ENCODE measurements at places on chromosomes 5 and 9.

DNA sequence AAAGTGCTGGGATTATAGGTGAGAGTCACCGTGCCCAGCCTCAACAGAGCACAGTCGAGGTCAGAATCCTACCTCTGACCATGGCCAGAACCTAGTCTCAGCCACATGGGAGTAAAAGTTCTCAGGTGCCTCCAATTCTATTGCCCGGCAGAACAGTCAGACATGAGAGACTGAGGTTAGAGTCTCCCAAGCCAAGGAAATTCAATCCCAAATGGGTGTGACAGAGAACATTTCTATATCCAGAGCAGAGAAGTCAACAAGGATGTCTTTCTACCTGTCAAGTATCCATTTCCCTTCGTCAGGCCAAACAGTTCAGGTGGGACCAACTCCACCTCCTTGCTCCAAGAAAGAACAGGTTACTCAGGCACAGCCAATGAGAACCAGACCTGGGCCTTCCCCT, 10.5 kb downstream of the ANXA6 start:
- no peak for DNase-seq

DNA sequence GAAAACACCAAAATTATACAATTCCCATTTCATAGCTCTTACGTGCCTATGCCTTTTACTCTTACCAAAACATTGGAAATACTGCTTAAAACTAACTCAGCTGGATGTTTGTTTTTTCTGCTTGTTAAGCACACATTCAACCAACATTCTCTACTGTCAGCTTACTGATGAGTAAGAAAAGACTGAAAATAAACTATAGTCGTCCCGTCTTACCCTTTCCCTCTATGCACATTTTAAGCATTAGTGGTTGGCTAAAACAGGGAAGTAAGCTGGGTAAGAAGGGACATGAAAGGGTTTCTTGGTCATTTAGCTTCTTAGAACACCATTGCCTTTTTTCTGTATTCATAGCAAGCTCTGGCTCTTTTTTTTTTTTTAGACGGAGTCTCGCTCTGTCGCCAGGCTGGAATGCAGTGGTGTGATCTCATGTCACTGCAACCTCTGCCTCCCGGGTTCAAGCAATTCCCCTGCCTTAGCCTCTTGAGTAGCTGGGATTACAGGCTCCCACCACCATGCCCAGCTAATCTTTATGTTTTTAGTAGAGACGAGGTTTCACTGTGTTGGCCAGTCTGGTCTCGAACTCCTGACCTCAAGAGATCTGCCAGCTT, 232.1 kb upstream of the PCSK5 start:
- DNase-seq, result no peak

DNA sequence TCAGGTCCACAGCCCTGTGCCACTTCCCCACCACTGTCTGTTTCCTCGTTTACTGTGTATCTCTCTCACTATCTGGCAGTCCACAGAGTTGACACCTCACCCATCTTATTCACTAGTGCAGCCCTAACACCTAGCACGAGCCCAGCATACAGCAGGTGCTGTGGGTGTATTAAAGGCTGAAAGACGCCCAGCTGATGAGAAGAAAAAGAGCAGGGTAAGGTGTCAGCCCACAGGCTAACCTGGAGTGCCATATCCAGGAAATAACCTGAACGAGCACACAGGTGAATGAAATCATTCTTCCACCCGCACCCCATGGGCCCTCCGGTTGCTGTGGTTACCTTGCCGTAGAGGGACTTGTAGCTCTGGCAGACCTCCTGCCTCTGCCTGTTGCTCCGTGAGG, 18.6 kb downstream of the ANXA6 start:
- no peak for DNase-seq

DNA sequence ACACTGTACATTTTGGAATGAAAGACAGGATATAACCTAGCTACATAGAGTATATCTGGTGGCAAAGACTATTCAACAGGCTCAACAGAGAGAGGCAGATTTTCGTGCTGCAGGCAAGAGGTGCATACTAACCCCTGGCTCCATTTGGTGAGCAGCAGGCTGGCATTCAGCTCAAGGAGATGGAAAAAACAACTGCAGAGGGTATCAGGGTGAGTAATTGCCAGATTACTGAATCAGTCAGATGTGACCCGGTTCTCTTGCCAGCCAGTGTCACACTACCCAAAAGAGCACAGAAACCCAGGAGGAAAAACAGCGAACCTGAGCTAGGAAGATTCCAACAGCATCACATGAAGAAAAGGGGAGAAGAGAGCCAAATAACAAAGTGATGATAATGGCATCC, 130.4 kb upstream of the PRLR start:
- DNase-seq, result no peak

GRCh38 chr5:61299261-61299681, 32.8 kb upstream of the ZSWIM6 start:
- no peak for DNase-seq

DNA sequence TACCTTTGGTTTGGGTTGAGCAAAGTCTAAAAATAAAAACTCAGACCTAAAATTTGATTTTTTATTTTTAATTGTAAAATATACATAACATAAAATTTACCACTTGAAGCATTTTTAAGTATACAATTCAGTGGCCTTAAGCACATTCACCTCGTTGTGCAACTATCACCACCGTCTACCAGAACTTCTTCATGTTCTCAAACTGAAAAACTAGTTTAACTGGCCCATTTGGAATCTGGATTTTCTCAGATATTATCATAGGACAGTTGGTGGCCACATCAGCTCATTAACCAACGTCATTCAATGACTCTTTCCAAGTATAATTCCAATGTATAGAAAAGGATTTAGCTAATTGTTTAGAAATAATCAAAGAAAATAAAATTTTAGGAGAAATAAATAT, 319.3 kb downstream of the TLE1 start:
- no peak for DNase-seq

GRCh38 chr5:6631441-6631840, 1.4 kb downstream of the NSUN2 start:
- no peak for DNase-seq

GRCh38 chr9:126494264-126494663, 119.5 kb upstream of the LMX1B start:
- DNase-seq, result no peak

- DNase-seq, result no peak
Observed at GRCh38 chr9:2016408-2017330, 1.5 kb downstream of the SMARCA2 start.

GRCh38 chr5:10631316-10631996, 67.6 kb downstream of the ANKRD33B start:
- no peak for DNase-seq

DNA sequence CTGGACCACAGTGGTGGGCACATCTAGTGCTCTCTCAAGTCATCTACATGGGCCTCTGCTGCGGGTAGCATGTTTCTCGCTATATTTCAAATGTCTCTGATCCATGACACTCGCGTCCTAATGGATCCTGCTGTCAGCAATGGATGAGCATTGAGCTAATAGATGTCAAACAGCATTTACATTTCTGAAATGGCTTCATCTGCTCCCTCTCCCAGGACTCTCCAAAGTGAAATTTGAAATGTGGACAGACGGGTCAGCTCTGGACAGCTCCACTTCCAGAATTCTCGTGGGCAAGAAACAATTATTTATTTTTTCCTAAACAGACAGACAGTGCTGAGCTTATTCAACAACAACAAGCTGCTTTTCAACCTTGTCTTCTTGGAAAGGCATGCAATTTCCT, 58.1 kb downstream of the FSTL4 start:
- no peak for DNase-seq

DNA sequence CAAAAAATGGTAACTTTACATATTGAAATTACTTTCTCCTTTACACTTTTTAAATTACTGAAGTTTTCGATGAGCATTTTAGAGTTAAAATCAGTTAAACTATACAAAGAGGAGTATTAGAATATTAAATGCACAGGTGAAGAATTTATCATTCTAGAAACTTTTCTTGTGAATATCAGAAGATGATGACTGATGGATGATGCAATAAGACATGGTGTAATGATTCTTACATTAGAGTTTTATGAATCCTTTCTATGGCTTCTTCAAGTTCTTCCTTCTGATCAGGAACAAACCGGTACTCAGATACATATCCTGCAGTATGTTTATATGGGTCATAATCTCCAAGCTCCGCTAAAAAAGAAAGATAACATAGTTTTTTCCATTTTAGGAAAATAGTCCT, 154.4 kb downstream of the EPB41L4A start:
- DNase-seq, result no peak

DNA sequence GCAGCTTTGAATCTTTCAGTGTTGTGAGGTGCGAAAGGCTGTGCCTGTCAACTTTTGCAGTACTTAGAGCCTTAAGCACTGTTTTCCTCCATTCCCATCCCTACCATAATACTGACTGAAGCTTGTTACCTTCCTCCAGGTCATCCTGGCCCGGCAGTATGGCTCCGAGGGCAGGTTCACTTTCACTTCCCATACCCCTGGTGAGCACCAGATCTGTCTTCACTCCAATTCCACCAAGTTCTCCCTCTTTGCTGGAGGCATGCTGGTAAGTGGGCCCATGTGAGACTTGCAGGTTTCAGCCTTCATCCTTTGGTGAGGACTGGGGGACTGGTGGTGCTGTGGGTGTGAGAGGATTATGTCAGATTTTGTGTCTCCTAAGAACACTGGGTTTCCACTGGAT, 1.5 kb downstream of the TMED9 start:
- no peak for DNase-seq
